ENCODE measurements at places on chromosomes 3 and 15.

DNA sequence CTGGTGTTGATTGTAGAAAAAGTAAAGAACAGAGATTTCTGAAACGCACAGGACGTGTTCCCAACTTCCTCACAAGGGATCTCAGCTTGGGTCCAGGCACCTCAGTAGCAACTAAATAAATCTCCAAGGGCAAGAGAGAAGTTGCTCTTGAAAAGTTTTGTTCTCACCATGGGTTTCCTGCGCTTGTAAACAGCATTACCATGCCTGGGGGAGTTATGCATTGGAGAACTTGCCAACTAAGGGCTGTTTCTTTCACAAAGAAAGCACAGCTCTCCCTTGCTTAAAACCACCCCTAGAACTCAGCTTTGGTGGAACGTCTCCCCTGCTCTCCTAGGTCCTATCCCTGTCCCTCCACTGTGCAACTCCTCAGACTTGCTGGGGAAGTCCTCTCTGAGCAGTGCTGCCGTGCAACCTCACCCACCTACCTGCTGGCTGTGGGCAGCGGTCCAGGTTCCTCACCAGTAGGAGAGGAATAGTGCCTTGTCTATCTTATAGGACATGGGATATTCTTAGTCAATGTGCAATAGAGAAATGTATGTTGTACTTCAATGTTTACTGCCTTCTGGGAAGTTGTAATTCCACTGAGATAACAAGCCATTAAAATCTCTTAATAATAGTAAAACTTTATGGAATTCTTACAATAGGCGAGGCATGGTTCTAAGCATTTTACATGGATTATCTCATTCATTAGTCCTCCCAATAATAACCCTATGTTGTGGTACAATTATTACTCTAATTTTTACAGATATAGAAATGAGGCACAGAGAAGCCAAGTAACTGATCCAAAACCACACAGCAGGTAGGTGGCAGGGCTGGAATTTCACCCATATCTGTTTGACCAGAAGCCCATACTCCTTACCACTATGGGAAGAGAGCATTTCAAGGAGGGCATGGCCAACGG, 51.5 kb downstream of the UMPS start:
- no peak for DNase-seq

GRCh38 chr3:88137836-88138235, 11.9 kb upstream of the C3orf38 start:
- no peak for DNase-seq

DNA sequence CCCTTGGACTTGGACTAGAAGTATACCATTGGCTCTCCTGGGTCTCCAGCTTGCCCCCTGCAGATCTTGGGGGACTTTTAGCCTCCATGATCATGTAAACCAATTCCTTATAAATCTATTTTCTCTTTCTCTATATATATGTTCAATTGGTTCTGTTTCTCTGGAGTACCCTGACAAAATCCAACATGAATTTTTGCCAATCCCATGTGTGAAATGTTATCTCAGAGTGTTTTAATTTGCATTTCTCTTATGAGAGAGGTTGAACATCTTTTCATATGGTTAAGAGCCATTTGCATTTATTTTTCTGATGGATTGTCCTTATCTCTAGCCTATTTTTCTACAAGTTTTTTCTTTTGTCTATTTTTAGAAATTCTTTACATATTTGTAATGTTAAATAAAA, 131.7 kb upstream of the NEO1 start:
- DNase-seq, result no peak

- DNase-seq, result no peak
These were observed 43.5 kb upstream of the ALCAM start for GRCh38 chr3:105323274-105323599.

GRCh38 chr3:194928831-194929577, 243.3 kb downstream of the FAM43A start:
- DNase-seq, result no peak

- peak; percentile 23 for DNase-seq
These were observed at the start of gene ACVR2B for GRCh38 chr3:38453075-38453912. TSS of gene ACVR2B (plus strand) at chr3:38453890. CDS start at chr3:38454323, 433 bp downstream.

Data from keratinocyte (primary cell).